Stimulated activated memory B cell treated with anti-CD40 and anti-IgM and Interleukin-4, amounts not matched to agents 10 μg/mL and 1 μg/mL and 100 μg/mL, for 72 hours (primary cell): ENCODE measurements at places on chromosomes 6 and 20.
A peak's percentile ranks its signal among the peaks of the same experiment; 100 is the strongest.

- no peak overlapping the region for H3K27ac ChIP-seq
- no peaks in the 10 kb centered on the region for H3K36me3 ChIP-seq
- no peaks in the 10 kb centered on the region for H3K27me3 ChIP-seq
- no peak for ATAC-seq
- H3K4me3 ChIP-seq, result no peak overlapping the region
These were observed 219.8 kb upstream of the AGPAT4 start for GRCh38 chr6:161493576-161494118.

GRCh38 chr6:32116674-32117073 is 7.5 kb upstream of the TNXB start:
- no peak for ATAC-seq
- H3K4me1 ChIP-seq, result peaks cover 23% of the 10 kb centered on the region
- H3K4me3 ChIP-seq, result no peak overlapping the region
- no peak overlapping the region for H3K27ac ChIP-seq
- no peaks in the 10 kb centered on the region for H3K27me3 ChIP-seq

DNA sequence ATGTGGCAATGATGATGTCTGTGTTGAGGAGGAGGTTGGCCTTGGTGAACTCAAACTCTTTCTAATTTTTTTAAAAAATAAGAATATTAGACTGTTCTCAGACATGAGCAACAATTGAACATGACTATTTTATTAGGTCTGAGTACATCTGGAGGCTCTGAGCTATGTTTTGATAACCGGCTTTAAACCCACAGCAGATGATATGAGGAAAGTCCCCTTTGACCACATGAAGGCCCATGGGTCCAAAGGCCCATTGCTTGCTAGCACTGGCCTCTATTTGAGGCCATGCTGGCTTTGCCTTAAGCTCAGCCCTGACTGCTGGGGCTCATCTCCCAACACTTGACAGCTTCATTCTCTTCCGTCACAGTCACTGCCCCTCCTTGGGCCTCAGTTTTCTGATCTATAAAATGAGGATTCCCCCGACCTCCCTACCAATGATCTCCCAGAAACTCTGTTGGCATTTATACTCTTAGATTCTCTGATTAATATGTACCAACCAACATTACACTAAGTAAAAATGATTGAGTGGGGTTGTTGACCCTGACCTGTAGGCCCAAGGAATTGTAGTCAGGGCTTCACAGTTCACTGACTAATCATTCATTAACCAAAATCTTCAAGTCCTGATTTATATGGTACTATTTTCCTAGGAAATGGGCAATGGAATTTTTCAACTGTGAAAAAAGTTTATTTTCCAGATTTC is 23.9 kb upstream of the TINAG start:
- no peaks in the 10 kb centered on the region for H3K36me3 ChIP-seq
- no peaks in the 10 kb centered on the region for H3K27me3 ChIP-seq
- H3K27ac ChIP-seq, result no peak overlapping the region
- peak; percentile 16 for ATAC-seq
- no peak overlapping the region for H3K4me3 ChIP-seq

- peaks cover 1% of the 10 kb centered on the region for H3K36me3 ChIP-seq
- H3K27ac ChIP-seq, result no peak overlapping the region
- no peaks in the 10 kb centered on the region for H3K4me1 ChIP-seq
- ATAC-seq, result peak; percentile 58
These were observed 116.5 kb downstream of the FAM120B start for GRCh38 chr6:170423030-170423429.
